ENCODE measurements at places on chromosomes 6 and 20.

- peak; percentile 56 for DNase-seq
Observed at GRCh38 chr6:128131566-128131965, 230.7 kb upstream of the THEMIS start.

- peak; percentile 65 for DNase-seq
Observed at GRCh38 chr6:92847988-92848387, 571.4 kb downstream of the EPHA7 start.

- DNase-seq: peak; percentile 56
Observed at GRCh38 chr6:118787724-118788423, 106.1 kb upstream of the ASF1A start.

GRCh38 chr20:25494506-25495188, 87.2 kb downstream of the GINS1 start:
- DNase-seq: no peak

- no peak for DNase-seq
Observed at GRCh38 chr6:87837444-87837843, 135.4 kb upstream of the AKIRIN2 start.

- no peak for DNase-seq
Observed at GRCh38 chr6:11785774-11786579, 7.4 kb upstream of the ADTRP start.

- DNase-seq: no peak
Observed at GRCh38 chr20:49540232-49540620, 27.7 kb downstream of the PTGIS start.

DNA sequence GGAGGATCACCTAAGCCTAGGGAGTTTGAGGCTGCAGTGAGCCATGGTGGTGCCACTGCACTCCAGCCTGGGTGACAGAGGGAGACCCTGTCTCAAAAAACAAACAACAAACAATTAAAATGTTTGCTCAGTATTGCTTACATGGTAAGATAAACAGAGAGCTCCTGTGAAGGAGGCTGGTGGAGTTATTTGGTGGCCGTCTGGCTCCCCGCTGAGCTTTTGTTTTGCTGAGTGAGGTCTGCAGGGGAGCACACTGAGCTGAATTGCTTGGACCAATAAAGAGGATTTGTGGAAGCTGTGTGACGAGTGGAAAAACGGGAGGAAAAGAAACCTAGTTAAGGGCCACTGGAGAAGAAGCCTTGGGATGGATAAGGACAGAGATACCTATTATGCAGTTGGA, 41.1 kb upstream of the BMP6 start:
- peak; percentile 91 for DNase-seq

- peak; percentile 81 for DNase-seq
Observed at GRCh38 chr6:82246802-82247504, 591 bp downstream of the IBTK start.

GRCh38 chr20:10185741-10186558, 32.7 kb upstream of the SNAP25 start:
- DNase-seq: peak; percentile 95
